ENCODE measurements at places on chromosomes 11 and 22.

DNA sequence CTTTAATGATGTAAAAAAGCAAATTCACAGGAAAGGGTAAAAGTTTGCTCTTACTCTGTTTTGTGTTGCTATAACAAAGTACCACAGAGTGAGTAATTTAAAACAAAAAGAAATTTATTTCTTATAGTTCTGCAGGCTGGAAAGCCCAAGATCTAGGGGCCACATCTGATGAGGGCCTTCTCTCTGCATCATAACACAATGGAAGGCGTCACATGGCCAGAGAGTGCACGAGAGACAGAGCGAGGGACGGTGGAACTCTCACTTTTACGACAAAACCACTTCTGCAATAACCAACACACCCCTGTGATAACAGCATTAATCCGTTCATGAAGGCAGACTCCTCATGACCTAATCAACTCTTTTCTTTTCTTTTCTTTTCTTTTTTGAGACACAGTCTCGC is 31.1 kb downstream of the CD6 start:
- no peak for DNase-seq

- DNase-seq: no peak
Observed at GRCh38 chr11:3088806-3089205, 31.6 kb upstream of the CARS1 start.

DNA sequence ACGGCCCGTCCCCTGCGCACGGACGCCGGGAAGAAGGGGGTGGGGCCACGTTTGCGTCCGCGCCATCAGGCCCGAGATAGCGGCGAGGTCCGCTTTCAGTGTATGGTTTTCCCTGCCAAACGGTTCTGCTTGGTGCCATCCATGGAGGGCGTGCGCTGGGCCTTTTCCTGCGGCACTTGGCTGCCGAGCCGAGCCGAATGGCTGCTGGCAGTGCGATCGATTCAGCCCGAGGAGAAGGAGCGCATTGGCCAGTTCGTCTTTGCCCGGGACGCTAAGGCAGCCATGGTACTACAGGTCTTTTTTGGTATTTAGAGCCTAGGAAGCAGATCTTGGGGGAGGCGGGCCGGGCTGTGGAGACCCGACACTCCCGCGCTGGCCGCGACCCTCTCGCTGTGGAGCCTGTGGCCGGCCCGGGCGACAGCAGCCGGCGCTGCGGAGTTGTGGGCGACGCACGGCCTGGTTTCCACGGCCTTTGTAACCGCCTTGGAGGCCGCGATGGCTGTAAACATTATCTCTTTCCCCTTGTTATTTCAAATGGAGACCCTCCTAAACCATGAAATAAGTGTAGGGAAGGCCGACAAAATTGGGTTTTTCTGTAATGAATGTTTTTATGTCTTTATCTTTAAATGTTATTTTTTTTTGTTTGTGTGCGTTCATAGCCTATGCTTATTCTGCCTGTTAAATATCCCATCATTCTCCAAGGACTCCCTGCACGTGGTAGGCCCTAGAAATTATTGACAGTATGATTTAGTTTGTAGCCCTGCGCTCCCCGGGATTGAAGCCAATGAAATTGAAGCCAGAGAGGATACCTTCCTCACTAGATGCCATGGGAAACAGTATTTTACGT is at the start of gene AASDHPPT:
Gene AASDHPPT, plus strand, starts transcription at position 54 of the 847 bp plus-strand sequence. Its CDS starts 49 bp downstream, at position 103.
- no peak for DNase-seq

DNA sequence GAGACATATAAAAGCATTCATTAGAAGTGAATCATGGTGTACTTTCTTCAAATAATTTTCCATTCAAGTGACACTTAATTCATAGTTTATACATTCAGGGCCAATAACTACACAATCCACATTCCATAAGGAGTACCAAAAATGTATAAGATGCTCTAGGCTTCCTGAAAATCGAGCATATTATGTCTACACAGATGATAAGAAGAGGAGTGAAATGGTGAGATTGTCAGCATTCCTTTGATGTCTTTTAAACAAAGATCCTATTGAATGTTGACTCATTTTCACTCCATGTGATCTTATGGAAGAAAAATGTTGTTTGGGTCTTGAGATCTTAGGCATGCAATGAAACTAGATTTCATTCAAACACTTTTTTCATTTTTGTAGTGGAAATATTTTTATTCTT is 843.2 kb downstream of the KCNA4 start:
- peak; percentile 85 for DNase-seq

DNA sequence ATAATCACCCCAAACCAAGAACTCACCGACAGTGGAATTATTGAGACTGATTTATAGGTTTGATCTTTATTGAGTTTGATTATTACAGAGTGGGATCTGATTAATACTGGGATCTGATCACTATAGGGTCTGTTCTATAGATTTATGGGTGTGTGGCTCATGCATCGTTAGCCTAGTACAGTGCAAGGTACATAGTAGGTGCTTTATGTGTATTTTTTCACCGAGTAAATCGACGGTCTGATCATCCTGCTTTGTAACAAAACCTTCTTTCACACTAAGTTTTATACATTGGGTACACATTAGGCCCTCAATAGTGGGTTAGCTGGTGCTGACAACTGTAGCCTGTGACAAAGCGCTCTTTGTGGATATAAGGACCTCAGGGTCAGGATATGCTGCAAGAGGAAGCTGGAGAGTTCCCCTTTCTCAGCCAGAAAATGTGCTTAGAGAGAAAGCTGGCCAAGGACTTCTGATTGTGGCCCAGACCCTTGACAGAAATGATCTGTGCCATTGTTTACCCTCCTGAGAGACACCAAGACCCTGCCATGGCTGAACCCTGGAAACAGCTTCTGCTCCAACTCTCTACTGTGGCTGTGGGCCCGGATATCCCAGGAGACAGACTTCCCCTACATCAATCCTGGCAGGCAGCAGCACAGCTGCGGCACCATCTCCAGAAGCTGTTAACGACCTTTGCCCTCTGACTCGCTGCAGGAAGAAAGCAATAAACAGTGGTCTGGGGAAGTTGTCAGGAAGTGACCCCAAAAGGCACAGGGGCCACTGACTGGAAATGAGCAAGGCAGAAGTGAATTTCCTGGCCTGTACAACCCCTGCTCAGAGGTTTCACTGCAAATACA is 16.1 kb upstream of the TPP1 start:
- DNase-seq: no peak

- no peak for DNase-seq
Observed at GRCh38 chr11:66784575-66784974, 55.6 kb upstream of the SPTBN2 start.

GRCh38 chr11:48000432-48000831 is 20.1 kb downstream of the PTPRJ start:
- DNase-seq: no peak

Data from fibroblast of skin of left biceps (primary cell).